ENCODE measurements at places on chromosomes 1 and 21.

DNA sequence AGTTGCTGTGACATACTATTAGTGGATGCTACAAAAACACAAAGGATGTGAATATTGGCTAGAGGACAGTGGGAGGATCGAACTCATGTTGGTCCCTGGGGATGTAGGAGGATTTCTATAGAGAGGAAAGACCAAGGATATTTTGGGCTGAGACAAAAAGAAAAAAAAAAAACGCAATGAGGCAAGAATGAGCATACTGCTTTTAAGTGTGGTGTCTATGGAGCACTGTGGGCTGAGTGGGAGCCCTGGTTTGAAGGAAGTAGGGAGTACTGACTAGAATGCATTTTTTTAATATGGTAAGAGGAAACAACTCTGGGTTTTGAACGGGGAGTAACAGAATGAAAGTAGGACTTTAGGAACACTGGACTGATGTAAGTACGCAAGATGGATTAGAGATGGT is 450.7 kb downstream of the NEGR1 start:
- no peak for DNase-seq

GRCh38 chr21:26756491-26757159 is 88.6 kb downstream of the ADAMTS1 start:
- DNase-seq, result no peak

GRCh38 chr1:185427264-185427663 is 110.2 kb upstream of the IVNS1ABP start:
- no peak for DNase-seq

DNA sequence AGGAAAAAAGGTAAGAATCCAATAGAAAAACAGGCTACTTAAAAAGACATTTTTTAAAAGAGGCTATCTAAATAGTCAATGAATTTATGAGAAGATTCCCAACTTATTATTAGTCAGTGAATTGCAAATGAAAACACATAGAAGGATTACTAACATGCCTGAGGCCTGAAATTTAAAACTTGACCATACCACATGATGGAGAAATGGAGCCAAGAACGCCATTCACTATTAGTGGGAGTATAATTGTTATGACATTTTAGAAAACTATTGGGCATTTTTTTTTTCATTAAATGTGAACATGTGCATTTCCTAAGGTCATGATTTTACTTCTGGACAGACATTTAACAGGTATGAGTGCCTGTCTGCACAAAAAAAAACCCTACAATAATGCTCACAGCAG is 24.8 kb upstream of the OR2B11 start:
- no peak for DNase-seq

DNA sequence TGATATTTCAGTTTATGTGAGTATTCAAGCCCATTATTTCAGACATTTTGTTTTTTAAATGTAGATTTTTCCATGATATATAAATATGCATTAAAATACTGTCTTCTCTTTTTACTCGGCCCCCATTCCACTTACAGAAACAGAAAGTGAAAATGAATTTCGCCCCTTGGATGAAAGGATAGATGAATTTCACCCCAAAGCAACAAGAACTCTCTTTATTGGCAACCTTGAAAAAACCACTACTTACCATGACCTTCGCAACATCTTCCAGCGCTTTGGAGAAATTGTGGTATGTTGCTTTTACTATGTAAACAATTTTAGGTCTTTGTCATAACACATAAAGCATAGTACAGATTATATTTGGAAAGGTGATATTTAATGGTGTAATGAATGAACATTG is 59.9 kb downstream of the ZBTB17 start:
- DNase-seq, result no peak

DNA sequence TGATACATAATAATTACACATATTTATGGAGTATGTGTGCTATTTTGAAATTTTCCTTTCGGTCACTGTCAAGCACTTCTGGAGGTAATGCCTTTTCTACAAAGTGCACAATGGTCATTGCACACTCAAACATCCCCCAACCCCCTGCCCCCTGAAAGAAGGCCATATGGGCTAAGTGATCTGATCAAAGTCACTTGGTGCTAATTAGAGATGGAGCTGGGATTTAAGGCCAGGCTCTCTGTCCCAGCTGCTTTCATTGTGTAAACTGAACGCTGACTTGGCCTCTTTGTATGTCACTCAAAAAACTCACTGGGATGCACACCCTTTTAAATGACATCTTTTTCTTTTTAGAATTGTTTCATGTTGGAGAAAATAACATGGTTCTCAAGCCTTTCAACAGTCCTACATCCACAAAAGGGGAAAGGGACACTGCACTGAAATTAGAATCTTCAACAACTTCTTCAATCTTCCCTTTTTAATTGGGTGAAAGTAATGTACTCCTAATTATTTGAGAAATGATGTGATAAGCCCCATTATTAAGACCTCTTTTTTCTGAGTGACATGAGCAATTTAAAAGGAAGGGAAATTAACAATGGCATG is 149.2 kb downstream of the ST6GALNAC5 start:
- DNase-seq, result no peak

DNA sequence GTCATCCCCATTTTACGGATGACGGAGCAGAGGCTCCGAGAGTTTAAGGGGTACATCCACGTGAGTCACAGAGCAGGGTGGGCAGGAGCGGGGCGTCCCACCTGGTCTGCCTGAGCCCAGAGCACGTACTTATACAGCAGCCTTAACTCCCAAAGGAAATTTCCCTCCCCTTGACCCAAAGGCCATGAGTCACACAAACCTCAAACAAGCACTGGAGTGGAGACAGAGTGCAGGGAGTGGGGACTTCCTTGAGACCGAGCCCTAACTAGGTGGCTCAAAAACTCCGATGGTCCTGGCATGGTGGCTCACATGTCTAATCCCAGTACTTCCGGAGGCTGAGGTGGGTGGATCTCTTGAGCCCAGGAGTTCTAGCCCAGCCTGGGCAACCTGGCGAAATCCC is 141.6 kb upstream of the KLHDC7A start:
- no peak for DNase-seq

- DNase-seq, result peak; percentile 67
Observed at GRCh38 chr1:94335950-94336349, 82.2 kb upstream of the ABCD3 start.

GRCh38 chr1:236907205-236907604 is 97.0 kb downstream of the MT1HL1 start:
- DNase-seq, result no peak

DNA sequence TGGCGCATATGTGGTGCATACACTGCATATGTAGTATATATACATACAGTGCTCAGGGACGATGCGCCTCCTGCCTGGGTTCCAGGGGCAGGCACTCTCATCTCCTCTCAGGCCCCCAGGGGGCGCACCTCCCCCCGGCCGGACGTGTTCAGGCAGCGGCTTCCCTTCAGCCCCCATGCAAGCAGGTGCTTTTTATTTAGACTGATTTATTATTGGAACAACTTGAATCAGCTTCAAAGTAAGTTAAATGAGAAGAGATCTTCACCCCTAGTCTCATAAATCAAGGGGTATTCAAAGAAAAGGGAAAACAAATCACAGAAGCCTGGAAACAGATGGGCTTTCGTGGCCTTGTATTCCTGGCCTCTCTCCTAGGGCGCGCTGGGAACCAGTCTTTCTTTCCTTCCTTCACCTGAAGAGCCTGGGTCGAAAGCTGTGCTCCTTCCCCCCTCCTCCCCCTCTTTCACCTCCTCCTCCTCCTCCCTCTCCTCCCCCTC is 64.6 kb downstream of the UBIAD1 start:
- DNase-seq, result peak; percentile 63

- no peak for DNase-seq
Observed at GRCh38 chr1:95033843-95034242, 38.9 kb downstream of the ALG14 start.

GRCh38 chr1:241215203-241215602 is 141.8 kb downstream of the RGS7 start:
- no peak for DNase-seq
